ENCODE measurements at places on chromosomes 3 and 15.

GRCh38 chr15:27260523-27260922, 289.5 kb downstream of the GABRG3 start:
- no peak for DNase-seq

DNA sequence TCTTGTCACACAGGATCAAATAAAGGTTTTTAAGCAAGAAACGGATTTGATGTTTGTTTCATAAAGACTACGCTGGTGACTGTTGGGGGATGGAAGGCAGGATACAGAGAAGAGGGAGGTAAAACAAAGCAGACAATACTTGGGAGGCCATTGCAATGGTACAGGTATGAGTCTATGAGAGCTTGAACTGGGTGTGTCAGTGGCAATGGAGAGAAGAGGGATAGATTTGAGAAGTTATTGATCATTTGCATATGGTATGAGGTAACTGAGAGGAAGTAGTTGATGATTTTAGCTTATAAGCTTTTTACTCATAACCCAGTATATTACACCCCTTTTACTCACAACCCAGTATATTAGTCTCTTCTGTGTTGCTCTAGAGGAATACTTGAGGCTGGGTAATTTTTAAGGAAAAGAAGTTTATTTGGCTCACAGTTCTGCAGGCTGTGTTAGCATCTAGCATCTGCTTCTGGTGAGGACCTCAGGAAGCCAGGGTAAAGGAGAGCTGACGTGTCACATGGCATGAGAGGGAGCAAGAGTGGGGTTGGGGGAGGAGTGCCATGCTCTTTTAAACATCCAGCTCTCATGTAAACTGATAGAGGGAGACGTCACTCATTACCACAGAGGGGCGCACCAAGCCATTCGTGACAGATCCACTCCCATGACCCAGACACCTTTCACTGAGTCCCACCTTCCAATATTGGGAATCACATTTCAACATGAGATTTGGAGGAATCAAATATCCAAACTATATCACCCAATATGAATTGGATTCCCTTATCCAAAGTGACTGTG, 153.9 kb downstream of the VPS8 start:
- DNase-seq, result no peak

DNA sequence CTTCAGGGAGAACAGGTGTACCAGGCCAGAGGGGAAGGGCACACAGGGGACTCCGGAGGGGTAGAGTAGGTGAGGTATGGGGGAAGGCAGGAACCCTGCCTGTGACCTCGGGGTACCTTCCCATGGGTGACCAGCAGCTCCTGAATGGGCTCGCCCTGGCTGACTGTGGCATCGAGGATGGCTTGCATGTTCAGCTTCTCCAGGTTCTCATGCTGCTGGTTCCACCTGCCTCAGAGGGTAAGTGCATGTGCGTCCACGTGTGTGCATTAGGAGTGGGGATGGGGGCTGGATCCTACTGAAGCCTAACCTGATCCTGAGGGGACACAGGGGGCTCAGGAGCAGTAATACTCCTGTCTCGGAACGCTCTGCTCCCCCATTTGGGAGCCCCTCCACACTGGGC, 524 bp downstream of the ZMYND10 start:
- no peak for DNase-seq

DNA sequence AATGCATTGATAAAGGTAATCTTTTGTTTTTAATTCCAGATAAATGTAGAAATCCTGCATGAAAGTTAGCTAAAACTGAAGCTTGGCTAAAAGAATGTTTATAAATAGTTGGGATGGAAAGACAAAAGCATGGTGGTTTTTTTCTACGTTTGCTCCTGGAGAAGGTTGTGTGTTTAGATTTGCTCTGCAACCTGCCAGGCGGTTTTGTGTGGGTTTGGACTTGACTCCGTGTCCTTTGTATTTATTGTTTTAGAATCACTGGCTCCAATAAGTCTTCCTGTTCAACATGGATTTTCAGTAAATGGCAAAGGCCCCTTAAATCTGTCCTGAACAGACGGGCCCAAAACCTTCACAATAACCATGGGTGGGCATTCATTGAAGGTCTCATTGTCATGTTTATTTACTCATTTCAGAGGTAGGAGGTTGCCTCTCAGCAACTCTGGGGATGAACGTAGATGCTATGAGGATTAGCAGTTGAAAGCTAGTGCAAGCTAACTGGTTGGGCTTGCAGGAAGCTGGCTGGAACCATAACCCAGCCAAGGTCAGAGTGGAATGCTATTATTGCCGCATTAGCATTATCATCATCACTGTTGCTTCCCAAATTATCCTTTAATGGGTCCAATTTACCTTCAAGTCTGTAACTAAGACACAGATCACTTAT, 60.6 kb upstream of the ADAMTS9 start:
- DNase-seq, result no peak

DNA sequence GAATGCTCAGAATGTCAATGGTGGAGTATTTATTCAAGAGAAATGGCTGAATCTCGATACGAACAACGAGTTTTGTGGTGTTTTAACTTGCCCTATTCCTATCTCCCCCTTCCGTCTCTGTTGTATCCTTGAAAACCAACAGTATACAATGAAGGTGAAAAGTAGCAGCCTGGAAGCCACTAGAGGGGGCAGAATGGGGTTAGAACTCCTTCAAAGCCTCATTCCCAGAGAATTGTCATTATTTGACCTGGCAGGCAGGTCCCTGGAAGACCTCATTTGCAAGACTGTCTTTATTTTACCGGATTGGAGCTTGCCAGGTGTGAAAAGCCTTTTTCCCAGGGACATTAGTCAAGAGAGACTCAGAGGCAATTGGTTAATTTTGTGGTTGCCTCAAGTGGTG, 139.4 kb downstream of the LRRC28 start:
- DNase-seq, result no peak

DNA sequence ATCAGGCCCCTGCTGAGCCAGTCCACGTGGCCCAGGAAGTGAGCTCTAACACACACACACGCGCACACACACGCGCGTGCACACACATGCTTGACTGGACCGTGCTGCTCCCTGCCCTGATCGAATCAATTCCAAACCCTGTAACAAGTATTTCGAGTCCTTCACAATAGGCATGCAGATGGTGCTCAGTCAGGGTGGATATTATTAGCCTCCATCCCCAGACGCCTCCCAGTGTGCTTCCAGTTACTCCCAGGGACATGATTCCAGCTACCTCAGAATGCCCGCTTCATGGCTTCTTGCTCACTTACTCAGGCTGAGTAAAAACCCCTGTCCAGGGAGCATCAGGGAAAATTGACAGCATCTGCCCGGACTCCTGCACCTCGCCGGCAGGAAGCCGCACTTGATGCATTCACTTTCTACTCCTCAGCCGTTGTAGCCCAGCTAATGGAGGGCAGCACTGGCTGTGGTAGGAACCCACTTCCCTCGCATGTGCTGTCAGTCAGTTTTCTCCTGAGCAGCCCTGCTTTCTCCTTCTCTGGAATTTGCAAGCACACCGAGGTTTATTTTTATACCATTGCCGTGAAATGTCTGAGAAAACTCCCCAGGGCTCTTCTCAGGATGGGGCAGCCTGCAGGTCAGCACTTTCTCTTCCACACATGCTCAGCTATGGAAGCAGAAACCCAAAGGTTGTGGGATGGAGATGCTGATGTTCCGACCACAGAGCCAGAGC, 126.1 kb upstream of the ABHD17C start:
- DNase-seq, result no peak

DNA sequence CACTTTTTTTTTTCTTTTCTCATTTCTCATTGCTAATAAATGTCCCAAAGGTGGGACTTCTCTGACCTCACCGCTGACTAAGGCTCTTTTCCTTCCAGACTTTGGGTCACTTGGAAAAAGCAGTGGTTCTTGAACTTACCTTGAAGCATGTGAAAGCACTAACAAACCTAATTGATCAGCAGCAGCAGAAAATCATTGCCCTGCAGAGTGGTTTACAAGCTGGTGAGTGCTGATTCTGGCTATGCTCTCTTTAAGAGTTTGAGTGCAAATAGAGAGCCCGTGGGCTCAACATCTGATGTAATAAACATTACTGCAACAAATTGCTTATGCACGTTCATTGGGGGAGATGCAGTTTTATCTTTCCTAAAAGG, 2.0 kb downstream of the BHLHE40 start:
- no peak for DNase-seq

DNA sequence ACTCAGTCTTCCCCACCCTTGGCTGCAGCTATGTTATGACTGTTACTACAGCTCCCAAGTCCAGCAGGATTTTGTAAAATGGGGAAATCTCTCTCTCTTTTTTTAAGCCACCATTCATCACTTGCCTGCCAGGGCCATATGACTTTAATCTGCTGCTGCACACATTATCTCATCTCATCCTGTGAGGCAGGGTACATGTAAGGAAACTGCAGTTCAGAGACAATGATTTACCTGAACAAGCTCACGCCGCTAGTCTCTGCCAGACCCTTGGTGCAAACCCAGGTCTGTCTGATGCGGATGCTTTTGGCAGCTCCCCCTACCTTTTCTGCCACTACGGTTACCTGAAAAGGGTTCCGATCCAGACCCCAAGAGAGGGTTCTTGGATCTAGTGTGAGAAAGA, 78.3 kb downstream of the CHRNA7 start:
- DNase-seq, result no peak

GRCh38 chr3:185114756-185115155, 38.1 kb downstream of the C3orf70 start:
- DNase-seq, result no peak

All from type B pancreatic cell (in vitro differentiated cells).